ENCODE measurements at places on chromosomes 16 and 17. TPM values are rescaled to one million over a fixed set of nuclear protein-coding genes. Genes with fewer than 3 reads are reported as not detected.

Gene ZP2
- total RNA-seq: not detected

Gene KRT9
- not detected for total RNA-seq

Gene SP2
- 18.3 TPM for total RNA-seq

Gene TMEM132E
- total RNA-seq: not detected

Gene TMEM100
- 4.4 TPM for total RNA-seq

Gene ODAD4
- 0.53 TPM for total RNA-seq

Gene VAT1L
- total RNA-seq: 10.3 TPM

Gene CBLN1
- total RNA-seq: 1.5 TPM

Gene NPIPA2
- total RNA-seq: 2.4 TPM

Gene KCNG4
- total RNA-seq: not detected

Gene AATK
- total RNA-seq: 8.5 TPM

Gene NLRC3
- 1.5 TPM for total RNA-seq

Gene SLC16A6
- 0.59 TPM for total RNA-seq

Gene PHF12
- total RNA-seq: 22.2 TPM

Gene SKA2
- total RNA-seq: 42.0 TPM

Gene GDPD3
- 1.4 TPM for total RNA-seq

Gene SAT2
- total RNA-seq: 61.1 TPM

Gene ABCC11
- total RNA-seq: not detected

Gene C1QL1
- total RNA-seq: 1.1 TPM

Gene KRTAP3-1
- not detected for total RNA-seq

Gene TMEM235
- total RNA-seq: not detected

Gene CSH2
- not detected for total RNA-seq

Gene CA10
- not detected for total RNA-seq

Gene PDE6G
- 1.3 TPM for total RNA-seq

Gene TPSD1
- total RNA-seq: 0.28 TPM

Gene ZFPM1
- 3.4 TPM for total RNA-seq

Gene ACSM2A
- not detected for total RNA-seq

Gene CFAP52
- total RNA-seq: not detected

Gene CCDC102A
- total RNA-seq: 5.5 TPM

Gene MYO1D
- 6.0 TPM for total RNA-seq

Gene ABI3
- 5.0 TPM for total RNA-seq

Gene TBC1D3B
- 1.5 TPM for total RNA-seq
